ENCODE measurements at places on chromosomes 5 and 9.

DNA sequence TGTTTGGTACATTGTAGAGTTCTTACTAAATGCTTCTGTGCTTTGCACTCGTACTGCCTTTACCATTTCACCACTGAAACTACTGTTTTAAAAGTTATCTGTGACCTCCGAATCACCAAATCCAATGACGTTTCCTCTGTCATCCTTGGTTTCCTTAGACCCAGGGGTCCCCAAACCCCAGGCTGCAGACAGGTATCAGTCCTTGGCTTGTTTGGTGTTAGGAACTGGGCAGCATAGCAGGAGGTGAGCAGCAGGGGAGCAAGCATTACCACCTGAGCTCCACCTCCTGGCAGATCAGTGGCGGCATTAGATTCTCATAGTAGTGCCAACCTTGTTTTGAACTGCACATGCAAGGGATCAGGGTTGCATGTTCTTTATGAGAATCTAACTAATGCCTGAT, 26.8 kb upstream of the APC start:
- no peak for DNase-seq

DNA sequence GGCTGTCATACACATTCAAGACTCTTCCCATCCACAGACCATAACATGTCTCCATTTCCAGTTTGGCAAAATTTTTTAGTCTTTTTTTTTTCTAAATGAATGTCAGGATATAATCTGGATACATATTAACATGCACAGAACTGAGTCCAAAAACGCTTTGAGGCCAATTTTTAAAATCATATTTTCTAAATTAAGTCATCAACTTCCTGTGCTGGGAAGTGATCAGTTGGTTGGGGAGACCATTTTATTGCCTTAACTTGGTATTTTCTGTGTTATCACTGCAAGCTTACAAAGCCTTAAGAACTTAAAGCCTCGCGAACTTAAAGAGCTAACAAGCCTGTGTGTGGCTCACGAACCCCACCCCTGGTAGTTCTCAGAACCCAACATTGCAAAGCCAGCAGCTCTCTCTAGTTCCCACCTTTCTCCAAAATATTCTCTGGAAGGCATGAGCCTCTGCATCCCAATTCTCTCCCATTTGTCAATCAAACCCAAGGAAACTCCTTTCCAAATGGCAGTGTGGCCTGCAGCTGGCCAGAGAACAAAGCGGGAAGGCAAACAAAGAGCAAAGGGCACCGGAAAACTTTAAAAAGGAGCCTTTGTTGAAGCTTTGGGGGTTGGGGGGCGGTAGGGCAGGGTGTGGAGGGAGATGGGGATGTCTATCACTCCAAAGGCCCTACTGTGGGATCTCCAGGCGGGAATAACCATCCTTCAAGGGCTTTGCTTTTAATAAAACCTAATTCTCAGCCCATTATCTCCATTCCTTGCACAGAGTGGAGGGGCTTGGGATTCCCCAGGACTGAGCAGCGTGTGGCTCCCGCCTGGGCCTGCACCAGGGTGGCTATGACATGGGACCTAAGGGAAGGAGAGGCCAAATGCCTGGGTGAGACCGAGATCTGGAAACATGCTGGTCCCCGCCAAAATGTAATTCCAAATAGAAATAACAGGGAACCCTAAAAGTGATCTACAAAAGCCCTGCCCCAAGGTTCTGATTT, 65.0 kb downstream of the ROR2 start:
- peak; percentile 42 for DNase-seq

DNA sequence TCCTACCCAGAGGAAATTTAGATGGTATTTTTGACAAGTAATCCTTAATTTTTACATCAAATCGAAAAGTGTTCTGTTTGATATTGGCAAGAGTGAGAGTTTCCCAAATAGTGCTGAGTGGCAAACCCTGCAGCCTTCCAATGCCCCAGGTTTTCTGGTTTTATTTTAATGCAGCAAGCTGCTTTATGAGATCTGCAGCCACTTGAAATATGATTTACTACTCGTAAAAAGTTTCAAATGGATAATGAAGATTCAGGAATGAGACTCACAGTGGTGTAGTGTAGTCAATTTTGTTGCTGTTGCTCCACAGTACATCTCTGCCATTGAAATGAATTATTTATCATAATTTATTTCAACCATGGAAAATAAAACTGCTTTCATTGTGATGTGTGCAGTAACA, 23.6 kb upstream of the TLX3 start:
- DNase-seq = no peak

DNA sequence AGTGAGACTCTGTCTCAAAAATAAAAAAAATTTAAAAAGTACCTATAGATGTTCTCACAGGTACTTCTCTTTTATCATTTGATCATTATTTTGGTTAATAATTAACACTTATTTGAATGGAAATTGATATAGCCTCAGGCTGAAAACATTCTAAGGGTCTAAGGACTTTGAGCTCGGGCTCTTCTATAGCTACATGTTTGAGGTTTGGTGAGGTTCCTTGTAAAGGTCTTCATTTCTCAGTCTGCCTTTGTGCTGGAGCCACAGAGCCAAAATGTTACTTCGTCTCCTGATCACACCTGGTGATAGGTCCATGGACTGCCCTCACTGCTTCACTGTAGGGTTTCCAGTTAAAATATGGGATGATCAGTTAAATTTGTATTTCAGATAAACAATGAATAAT, 22.6 kb downstream of the ARHGEF37 start:
- DNase-seq = no peak

GRCh38 chr5:150295172-150295634, 5.6 kb upstream of the CAMK2A start:
- DNase-seq = peak; percentile 37

DNA sequence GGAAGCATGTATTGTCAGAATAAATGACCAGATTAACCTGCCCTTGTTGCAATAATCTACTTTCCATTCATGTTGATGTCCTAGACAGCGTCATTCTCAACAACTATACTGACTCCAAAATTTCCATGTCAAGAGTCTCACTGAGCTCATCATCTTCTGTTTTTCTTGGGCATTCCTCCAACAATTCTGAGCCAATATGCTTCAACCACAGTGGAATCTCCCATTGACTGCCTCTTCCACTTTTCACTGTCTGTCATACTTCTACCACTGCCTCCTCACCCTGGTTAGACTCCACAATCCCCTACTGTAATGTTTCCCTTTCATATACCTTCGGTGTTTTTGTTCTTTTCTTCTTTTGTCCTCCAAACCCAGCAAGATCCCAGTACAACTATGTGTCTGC, 162.8 kb downstream of the TLE1 start:
- DNase-seq = peak; percentile 71

Data from HCEC 1CT (cell line).